ENCODE measurements at places on chromosomes 7 and 10. TPM values are rescaled to one million over a fixed set of nuclear protein-coding genes. Genes with fewer than 3 reads are reported as not detected.

GRCh38 chr10:73364964-73365363 lies 6.3 kb upstream of the CFAP70 start:
- H3K27ac ChIP-seq: no peak overlapping the region
- no peaks in the 10 kb centered on the region for H3K27me3 ChIP-seq
- no peak for DNase-seq
- H3K36me3 ChIP-seq: peaks cover 14% of the 10 kb centered on the region

DNA sequence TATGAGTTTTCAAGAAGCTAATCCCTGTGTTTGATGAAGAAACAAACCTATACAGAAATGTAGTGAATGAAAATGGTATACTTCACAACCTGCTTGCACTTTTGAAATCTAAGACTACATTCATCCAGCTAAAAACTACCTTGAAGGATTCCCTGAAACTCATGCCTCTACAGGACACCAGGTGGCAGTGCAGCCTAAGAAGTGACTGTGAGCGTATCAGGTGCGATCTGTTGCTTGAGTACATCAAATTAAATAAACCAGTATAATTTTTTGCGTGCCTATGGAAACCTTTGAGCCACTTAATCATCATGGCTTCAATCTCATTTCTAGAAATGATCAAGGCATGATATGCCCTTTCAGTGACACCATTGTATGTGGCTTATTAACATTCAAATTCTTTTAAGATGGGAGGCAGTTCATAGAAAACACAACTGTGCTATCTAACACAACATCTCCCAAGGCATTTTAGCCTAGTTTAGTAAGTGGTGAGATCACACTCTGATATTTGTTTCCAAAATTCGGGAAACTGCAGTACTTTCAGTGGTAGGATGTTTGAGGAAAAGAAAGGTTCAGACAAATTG lies 57.4 kb downstream of the PPP1R17 start:
- no peak overlapping the region for H3K27ac ChIP-seq
- peaks cover 3% of the 10 kb centered on the region for H3K4me1 ChIP-seq
- H3K27me3 ChIP-seq: no peaks in the 10 kb centered on the region
- DNase-seq: peak; percentile 73
- no peaks in the 10 kb centered on the region for H3K36me3 ChIP-seq

DNA sequence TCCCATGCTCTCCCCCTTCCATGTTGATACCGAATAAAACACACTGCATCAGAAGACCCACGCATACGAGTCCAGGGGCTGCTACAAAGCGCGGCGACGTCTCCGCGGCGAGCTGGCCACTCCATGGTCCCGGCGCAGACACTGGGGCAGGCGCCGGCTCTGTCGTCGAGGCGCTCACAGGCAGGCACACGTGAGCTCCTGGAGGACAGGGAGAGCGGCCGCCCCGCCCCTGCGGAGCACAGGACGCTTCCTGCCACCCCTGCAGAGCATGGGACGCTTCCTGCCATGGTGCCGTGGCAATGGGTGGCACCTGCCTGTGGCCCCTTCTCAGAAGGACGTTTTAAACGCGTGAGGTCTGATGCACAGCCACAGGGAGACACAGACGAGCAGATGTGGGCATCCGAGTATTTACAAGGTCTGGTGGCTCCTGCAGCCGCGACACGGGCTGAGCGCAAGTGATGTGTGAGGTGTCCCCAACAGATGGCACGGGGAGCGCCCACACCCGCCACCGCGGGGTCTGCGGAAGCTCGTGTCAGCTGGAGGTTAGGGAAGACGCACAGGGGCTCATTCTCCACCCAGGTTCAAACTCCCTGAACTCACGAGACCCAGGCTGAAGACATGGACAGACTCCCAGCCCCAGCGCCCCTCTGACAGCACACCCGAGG lies 21.4 kb upstream of the GPR146 start:
- DNase-seq: no peak
- H3K36me3 ChIP-seq: peaks cover 36% of the 10 kb centered on the region
- H3K27me3 ChIP-seq: no peaks in the 10 kb centered on the region
- H3K4me3 ChIP-seq: no peak overlapping the region

DNA sequence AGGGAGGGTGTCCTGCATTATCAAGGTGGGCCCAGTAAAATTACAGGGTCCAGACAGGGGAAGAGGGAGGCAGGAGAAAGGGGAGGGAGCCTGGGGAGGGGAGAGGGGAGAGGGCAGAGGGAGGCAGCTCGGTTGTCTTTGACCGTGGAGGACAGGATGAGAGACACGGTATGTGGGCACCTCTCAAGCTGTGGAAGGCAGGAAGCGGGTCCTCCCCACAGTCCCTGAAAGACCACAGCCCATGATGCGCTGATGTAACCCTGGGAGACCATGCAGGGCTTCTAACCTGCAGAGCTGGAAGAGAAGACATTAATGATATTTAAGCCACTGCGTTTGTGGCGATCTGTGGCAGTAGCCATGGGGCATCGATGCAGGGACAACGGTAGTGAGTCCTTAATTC lies 27.2 kb upstream of the MNX1 start:
- no peaks in the 10 kb centered on the region for H3K4me1 ChIP-seq
- H3K4me3 ChIP-seq: no peak overlapping the region
- peaks cover 18% of the 10 kb centered on the region for H3K27me3 ChIP-seq
- no peak for DNase-seq
- H3K36me3 ChIP-seq: no peaks in the 10 kb centered on the region

DNA sequence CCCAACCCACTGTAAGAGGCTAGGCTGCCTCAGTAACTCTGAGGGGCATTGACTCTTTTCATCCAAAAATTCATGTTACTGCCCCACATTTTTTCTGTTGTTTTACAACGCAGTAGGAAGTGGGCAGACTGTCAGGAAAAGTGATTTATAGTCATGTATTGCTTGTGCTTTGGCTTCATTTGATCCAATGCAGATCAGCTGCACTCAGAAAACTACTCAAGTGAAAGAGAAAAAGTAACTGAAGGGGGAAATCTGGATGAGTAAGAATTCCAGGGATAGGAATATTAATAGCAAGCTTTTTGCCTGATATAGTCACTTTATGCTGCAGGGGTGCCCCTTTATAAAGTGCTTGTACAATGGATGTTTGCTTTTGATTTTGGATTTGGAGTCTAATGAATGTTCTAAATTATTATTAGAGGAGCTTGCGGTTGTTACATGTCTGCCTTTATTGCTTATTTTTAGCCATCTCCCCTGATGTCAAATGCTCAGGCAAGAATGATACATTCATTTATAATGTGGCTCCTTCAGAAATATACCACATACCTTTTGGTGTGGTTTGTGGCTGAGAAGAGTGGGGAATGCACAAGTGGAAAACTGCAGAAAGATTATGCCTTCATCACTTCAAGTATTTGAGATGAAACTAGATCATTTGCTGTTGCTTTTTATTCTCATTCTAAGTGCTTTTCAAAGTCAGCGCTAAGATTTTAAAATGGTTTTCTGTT lies 86.1 kb downstream of the EGFR start:
- no peak overlapping the region for H3K4me3 ChIP-seq
- H3K27ac ChIP-seq: no peak overlapping the region
- H3K36me3 ChIP-seq: peaks cover 2% of the 10 kb centered on the region
- no peak for DNase-seq
- H3K27me3 ChIP-seq: no peaks in the 10 kb centered on the region
- peaks cover 38% of the 10 kb centered on the region for H3K4me1 ChIP-seq

GRCh38 chr10:5533098-5533731 lies 8.5 kb downstream of the CALML3 start:
- no peaks in the 10 kb centered on the region for H3K27me3 ChIP-seq
- no peak overlapping the region for H3K4me3 ChIP-seq
- H3K4me1 ChIP-seq: peaks cover 4% of the 10 kb centered on the region

DNA sequence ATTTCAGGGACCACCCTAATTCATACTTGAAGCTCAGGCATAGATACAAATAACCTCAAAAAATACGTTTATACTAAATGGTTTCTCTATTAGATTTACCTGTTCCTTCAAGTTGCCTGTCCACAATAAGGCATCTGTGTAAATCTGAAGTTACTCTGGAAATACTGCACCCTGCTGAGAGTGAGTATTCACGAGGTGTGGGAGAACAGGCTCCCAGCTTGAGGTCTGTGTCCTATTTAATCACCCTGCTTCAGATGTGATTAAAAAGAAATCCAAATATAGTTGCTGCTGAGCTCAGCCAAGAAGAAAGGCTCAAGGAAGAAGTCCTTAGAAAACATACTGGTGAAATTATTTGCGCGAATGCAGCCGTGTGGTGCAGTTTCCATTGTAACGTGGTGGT lies 136.8 kb downstream of the KLF6 start:
- H3K4me3 ChIP-seq: no peak overlapping the region
- no peaks in the 10 kb centered on the region for H3K36me3 ChIP-seq
- H3K4me1 ChIP-seq: no peaks in the 10 kb centered on the region
- no peak for DNase-seq

DNA sequence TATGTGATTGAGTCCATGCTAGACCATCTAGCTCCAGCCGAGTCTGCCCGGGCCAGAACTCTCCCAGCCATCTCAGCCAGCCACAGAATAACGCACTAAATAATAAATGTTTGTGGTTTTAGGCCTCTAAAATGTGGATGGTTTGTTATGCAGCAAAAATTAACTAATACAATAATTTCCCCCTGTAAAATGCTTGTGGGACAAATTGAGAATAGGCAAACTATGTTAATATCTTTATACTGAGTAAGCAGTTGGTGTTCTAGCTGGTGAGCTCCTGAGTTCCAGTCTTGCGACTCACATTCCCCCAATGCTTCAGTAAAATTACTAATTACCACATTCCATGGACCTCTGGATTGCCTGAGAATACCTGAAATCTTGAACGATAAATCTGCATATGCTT lies 316.8 kb upstream of the NFE2L3 start:
- no peaks in the 10 kb centered on the region for H3K36me3 ChIP-seq
- DNase-seq: peak; percentile 64
- peaks cover 13% of the 10 kb centered on the region for H3K4me1 ChIP-seq
- H3K4me3 ChIP-seq: no peak overlapping the region

DNA sequence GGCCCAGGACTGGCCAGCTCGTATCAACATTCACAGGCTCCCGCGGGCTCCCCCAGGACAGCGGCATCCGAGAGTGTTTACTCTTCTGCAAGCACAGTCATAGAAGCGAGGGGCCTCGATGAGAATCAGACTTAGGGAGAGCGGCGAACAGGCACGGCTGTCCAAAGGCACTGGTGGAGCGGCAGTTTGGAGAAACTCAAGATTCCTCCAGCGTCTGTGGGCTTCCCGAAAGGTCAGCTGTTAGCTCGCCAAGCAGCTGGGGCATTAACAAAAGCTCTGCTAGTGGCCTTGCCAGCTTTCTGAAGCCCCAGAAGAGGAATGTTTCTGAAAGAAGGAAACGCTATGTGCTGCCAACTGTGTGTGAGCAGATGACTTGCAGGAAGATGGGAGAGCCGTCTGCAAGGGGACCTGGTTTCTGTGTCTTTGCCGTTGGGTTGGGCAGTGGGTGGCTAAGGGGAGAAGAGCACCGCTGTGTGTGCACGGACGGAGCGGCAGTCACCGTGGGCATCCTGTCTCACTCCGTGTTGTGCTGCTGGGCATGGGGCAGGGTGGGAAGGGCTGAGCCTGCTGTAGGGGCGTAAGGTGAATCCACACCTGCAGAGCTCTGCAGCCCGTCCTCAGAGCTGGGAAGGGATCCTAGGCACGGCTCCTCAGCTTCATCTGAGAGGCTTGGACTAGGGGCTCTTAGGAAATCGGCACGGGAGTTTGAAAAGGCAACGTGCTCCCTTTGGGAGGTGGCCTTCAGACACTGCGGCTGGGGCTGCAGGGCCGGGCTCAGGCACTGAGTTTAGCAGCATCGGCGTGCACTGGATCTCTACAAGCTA lies 42.1 kb downstream of the AMZ1 start:
- H3K27me3 ChIP-seq: no peaks in the 10 kb centered on the region
- H3K4me1 ChIP-seq: peaks cover 19% of the 10 kb centered on the region
- H3K36me3 ChIP-seq: peaks cover 36% of the 10 kb centered on the region
- H3K27ac ChIP-seq: peak overlapping the region; percentile 47
- H3K4me3 ChIP-seq: no peak overlapping the region

GRCh38 chr7:44400033-44400511 lies 74.7 kb upstream of the CAMK2B start:
- peaks cover 22% of the 10 kb centered on the region for H3K36me3 ChIP-seq
- no peak for DNase-seq

DNA sequence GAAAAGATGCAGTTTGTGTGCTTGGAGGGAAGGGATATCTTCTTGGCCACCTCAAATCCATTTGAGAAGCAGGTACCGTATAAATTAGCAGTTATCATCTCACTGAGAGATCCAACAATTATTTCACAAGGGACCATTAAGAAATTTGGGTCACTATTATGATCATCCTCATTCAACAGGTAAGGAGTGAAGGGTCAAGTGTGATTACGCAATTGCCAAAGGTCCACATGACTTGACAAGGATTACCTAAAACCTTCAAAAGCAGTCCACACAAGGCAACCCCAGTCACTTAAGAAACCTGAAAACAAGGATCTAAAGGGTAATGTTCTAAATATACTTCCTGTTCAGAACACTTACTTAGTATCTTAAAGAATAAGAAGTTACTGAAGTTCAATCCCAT lies 27.4 kb downstream of the CCDC6 start:
- no peaks in the 10 kb centered on the region for H3K27me3 ChIP-seq
- no peak overlapping the region for H3K4me3 ChIP-seq
- no peak for DNase-seq
- no peaks in the 10 kb centered on the region for H3K4me1 ChIP-seq

- H3K4me3 ChIP-seq: peak overlapping the region; percentile 67
- peak; percentile 19 for DNase-seq
- peak overlapping the region; percentile 90 for H3K27ac ChIP-seq
- 0 out of 2 replicates have a peak, but pooled peaks cover 3% of the 10 kb centered on the region for H3K4me1 ChIP-seq
- no peaks in the 10 kb centered on the region for H3K36me3 ChIP-seq
Measured at GRCh38 chr10:26696786-26697162, 727 bp upstream of the PDSS1 start.

DNA sequence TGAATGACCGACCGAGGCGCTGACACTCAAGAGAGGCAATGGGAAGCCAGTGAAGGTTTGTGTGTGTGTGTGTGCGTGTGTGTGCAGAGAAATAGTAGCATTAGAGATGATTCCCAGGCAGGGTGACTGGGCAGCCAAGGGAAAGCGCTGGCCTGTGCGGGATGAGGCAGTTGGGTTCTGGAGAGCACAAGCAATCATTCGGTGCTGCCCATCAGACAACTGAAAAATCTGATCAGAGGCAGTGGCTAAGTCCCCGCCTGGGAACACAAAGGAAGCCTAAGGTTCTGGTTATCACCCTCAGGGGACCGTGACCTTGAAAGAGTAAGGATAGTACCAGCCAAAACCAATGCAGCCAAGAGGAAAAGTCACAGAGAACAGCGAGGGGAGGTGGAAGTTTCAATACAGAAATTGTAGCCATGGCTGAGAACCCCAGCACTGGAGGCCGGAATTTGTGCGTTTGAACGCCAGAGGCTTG lies 868 bp upstream of the PDCD4 start:
- DNase-seq: no peak
- H3K27ac ChIP-seq: peak overlapping the region; percentile 89
- H3K4me3 ChIP-seq: no peak overlapping the region
- no peaks in the 10 kb centered on the region for H3K27me3 ChIP-seq
- peaks cover 4% of the 10 kb centered on the region for H3K4me1 ChIP-seq

The CXCL12 gene
- 79.4 TPM for polyA plus RNA-seq

The FOXP2 gene
- 0.89 TPM for polyA plus RNA-seq

The ZMIZ1 gene
- 48.7 TPM for polyA plus RNA-seq

The RFC2 gene
- 23.2 TPM for polyA plus RNA-seq

The FAM237B gene
- polyA plus RNA-seq: not detected

The CTBP2 gene
- 80.2 TPM for polyA plus RNA-seq

The SLC39A12 gene
- polyA plus RNA-seq: not detected

The CDNF gene
- 1.1 TPM for polyA plus RNA-seq

The TRIM50 gene
- polyA plus RNA-seq: not detected

The CLDN4 gene
- polyA plus RNA-seq: 4.4 TPM

The SLC25A40 gene
- 6.1 TPM for polyA plus RNA-seq

The TMEM248 gene
- polyA plus RNA-seq: 195 TPM

The AHR gene
- polyA plus RNA-seq: 6.5 TPM

The ADRB1 gene
- polyA plus RNA-seq: not detected

The SAMD9 gene
- 1.9 TPM for polyA plus RNA-seq

All from IMR-90 (cell line).